ENCODE measurements at places on chromosomes 4 and X.

- no peak for DNase-seq
These were observed 34.6 kb downstream of the USP9X start for GRCh38 chrX:41119803-41120202.

- DNase-seq: no peak
These were observed 1.5 kb upstream of the DDX3X start for GRCh38 chrX:41332408-41333002.

GRCh38 chr4:34878961-34879360 is 1365.4 kb downstream of the ARAP2 start:
- no peak for DNase-seq

GRCh38 chrX:17242470-17242869 is 132.5 kb upstream of the NHS start:
- DNase-seq: peak; percentile 82

GRCh38 chr4:32216502-32216901 is 1496.3 kb downstream of the PCDH7 start:
- no peak for DNase-seq

GRCh38 chrX:132088864-132089263 is 39.0 kb downstream of the FRMD7 start:
- no peak for DNase-seq

DNA sequence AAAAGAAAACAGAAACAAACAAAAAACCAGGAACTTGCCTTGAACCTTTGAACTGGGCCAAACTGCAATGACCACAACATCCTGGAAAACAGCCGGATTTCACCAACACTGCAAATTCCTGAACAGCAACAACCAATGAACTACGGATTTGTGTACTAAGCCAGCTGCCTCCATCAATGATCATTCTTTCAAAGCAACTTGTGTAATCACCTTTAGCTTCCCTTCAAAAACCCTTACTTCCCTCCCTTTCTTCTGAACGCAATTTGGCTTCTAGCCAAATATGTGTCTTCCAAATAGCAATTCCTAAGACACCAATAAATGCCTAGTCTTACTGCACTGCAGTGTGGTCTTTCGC is 98.5 kb upstream of the FAM47C start:
- no peak for DNase-seq

DNA sequence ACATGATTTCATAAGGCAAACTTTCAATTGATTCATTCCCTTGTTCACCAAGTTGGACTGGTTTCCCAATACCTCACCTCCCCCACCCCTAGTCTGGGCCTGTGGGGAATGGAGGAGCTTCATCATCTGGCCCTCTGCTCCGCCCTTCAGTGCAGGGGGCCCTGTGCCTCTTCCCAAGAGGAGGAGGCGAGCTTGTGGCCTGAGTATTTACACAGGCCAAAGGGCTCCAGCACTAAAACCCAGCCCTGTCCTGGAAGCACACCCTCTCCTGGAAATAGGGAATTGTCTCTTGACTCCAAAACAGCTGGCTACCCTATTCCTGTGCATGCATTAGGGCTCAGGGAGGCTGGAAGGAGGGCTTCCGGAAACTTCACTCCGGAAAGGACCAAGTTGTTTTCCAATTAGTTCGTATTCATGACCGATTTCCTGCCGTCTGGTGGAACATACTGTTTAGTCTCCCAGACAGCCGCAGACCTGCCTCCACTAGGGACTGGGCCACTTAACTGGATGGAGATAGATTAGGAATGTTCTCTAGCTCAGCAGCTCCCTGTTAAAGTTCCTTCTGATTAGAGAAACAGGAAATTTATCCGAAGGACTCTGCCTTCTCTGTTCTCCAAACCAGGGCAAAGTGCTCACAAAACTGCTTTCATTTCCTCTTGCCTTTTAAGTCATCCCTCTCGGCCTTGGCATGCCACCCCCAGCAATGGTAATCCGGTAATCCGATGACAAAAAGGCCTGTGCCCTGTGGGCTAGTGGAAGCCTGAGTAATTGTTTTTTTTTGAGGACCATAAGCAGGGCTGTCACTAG is 5.8 kb downstream of the SRPX2 start:
- DNase-seq: no peak

- DNase-seq: no peak
These were observed 469.8 kb upstream of the CPEB2 start for GRCh38 chr4:14532436-14532835.

DNA sequence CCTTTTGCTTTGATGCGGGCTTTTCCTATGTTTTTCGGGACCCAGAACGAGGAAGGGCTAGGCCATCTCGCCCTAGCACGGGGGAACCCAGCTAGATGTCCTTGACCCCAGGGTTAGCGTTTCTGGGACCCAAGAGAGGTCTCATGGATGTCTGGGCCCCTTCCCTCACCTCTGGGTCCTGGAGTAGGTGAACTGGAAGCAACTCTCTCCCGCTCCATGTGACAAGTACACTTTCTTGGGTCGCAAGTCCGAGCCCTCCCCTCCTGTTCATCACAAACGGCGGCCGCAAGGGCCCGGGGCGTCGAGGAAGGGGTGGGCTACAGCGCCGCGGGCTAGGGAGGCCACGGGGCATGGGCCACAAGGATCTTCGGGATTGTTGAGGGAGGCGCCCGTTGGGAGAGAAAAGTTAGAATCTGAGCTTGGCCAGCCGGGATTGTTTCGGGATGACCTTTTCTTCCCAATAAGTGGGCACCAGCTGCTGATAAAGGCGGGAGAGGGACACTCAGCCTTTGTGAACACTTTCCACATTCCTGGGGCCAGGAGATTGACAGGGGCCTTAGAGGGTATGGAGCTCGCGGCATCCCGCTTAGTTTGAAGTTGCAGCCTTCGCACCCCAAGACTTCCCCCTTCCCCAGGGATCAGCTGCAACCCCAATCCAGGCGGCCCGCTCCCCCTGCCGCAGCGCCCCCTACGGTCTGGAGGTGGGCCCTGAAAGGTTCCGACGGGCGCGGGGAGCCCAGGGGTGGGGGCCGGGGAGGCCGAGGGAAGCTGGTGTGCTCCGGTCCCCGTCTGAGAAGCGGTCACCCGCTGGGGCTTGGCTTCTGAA is 136.9 kb upstream of the ZIC3 start:
- DNase-seq: no peak

GRCh38 chr4:37757121-37757520 is 69.4 kb upstream of the PGM2 start:
- no peak for DNase-seq

GRCh38 chr4:89056292-89056952 is 563 bp downstream of the FAM13A start:
- DNase-seq: no peak

GRCh38 chr4:99447513-99447912 is 12.4 kb upstream of the ADH7 start:
- DNase-seq: no peak

DNA sequence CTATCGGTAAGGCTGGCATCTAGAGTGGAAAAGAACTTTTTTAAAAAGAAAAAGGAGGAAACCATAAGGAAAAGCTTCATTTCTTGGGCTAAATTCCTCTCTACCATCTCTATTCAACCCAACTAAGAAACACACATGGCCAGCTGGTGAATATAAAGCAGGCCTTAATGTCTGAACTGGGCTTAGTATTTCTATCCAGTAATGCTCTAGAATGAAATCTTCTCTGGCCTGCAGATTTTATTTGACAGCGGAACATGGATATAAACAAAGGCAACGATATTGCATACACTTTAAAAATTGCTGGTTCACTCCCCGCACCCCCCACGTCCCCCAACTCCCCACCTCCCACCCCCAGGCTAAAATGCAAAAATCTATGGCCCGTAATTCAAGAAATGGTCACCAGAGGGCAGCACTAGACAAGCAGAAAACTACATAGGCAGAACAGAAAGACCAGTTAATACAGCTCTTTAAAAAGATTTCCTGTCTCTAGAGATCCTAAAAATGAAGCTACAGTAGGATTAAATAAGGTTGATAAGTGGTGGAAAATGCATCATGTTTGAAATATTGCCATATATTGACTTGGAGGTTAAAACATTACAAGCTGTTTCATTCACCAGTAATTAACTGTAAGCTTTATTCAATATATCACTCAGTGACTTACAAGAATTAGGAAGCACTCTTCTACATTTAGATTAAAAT is 155.2 kb upstream of the GALNT7 start:
- DNase-seq: no peak

GRCh38 chr4:153093802-153094201 is 110.4 kb upstream of the TRIM2 start:
- DNase-seq: no peak

DNA sequence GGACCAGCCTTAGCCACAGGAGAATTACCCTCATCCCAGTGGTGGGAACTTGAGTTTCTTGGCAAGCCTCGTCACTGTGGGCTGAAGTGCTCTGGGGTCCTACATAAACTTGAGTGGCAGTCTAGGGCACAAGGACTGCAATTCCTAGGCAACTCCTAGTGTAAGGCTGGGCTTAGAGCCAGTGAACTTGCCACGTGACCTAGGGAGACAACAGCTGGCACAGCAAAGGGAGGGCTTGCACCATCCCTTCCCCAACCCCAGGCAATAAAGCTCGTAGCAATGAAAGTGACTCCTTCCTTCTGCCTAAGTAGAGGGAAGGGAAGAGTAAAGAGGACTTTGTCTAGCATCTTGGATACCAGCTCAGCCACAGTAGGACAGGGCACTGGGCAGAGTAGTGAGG is 81.8 kb downstream of the TEX11 start:
- DNase-seq: no peak

GRCh38 chr4:186724058-186724863 is 605 bp upstream of the FAT1 start:
- DNase-seq: no peak

DNA sequence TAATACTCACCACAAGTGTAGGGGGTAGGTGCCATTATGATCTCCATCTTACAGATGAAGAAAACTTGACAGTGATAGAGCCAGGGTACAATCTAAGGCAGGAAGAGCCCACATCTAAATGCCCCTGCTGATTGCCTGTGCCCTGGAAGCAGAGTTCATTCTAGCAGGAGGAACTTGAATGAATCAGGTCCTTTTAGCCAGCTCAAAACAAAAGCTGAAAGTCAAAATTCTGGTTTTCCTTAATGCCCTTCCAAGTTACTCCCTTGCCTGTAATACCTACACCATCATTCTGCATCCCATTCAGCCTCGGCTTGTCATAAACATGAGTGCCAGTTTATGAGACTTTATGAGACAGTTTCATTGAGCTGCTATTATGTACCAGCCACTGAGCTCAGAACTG is 89.6 kb downstream of the SCD5 start:
- DNase-seq: no peak

- DNase-seq: no peak
These were observed 556 bp downstream of the ATP5ME start for GRCh38 chr4:673349-674091.

GRCh38 chr4:130064471-130064870 is 968.5 kb downstream of the C4orf33 start:
- DNase-seq: no peak

DNA sequence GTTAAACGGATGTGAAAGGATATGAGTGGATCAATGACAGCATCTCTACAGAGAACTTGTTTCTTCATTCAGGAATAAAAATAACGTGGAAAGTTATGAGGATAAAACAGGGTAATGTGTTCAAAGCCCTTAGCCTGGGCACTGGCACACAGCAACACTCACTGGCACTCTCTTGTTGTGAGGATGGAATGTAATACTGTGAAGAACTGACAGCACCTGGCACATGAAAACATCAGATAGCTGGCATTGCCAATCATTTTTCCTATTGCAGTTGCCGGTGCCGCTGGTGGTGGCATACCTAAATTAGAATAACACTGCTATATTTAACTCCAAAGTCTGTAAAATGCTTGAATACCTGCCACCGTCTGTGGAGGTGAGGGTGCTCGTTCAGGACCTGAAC is 1061.2 kb downstream of the DMD start:
- no peak for DNase-seq

DNA sequence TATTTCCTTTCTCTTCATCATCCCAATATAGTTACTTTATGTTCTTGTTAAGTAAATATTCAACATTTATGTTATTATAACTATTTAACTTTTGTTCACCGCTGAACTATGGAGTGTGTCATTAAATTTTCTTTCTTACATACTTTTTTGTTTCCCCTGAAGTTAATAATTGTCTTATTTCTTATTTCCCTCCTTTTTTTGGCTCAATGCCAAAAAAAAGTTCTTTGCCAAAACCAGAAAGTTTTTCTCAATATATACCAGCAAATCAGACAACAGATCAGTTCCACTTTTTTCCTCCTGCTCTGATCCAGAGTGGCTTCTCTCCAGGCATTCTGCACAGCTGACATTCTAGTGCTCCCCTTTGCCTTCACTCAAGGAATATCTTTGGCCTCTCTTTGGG is 187.0 kb upstream of the PPARGC1A start:
- no peak for DNase-seq

- no peak for DNase-seq
These were observed 67.0 kb downstream of the TMEM156 start for GRCh38 chr4:38964942-38965775.

DNA sequence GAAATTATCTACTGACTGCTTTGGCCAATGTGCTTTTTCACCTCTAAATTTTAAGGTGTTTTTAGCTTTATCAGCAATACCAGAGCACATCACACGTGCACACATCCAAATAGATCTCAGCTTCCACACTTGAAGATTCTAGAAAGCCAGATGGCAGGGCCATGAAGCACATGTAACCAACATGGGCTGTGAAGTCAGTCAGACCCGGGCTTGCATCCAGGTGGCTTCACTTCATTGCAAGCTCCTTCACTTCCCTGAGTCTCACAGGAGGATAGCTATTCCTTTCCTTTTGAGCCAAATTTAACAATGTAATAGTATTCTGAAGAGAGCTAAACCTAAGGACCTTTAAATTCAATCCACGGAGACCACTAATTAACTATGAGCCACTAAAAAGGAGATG is 86.5 kb downstream of the SH3RF1 start:
- DNase-seq: no peak

- DNase-seq: no peak
These were observed 107.6 kb upstream of the CBR4 start for GRCh38 chr4:169117591-169118081.

DNA sequence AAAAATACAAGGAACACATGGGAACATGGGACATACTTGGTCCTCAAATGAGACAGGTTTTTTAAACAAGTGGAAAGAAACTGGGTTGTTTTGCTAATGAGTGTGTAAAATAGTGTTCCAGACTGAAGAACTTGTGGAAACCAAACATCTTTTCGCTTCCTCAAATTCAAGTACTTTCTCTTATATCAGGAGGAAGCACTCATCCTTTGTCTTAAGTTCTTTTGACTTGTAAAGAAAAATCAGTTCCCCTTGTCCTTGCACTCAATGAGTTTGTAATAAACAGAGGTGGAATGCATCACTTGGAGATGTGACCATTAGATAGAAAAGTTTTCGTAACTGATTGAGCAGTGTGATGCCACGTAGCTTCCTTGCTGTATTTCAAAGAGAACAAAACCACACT is 101.1 kb downstream of the PHOX2B start:
- no peak for DNase-seq

DNA sequence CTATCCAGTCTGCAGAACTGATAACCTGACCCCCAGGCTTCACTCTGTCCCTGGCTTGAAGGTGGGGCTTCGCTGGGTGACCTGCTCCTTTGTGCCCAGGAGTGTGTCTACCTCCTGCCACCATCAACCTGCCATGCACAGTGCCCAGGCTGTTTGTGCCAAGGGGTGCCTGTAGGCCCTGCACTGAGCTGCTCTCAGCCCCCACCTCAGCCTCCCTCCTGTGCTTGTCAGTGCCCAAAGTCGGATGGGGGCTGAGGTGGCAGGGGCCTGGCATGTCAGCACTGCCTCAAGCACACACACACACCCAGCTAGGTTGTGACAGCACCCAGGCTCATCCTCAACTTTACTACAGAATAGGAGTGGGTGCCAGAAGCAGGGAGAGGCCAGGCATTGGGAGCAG is 23.5 kb downstream of the SPCS3 start:
- no peak for DNase-seq

- no peak for DNase-seq
These were observed 161.0 kb upstream of the RAPGEF2 start for GRCh38 chr4:158941895-158942294.

- DNase-seq: no peak
These were observed 48.3 kb upstream of the LCORL start for GRCh38 chr4:18069810-18070209.
